Stimulated activated CD8-positive, alpha-beta memory T cell treated with anti-CD3 and anti-CD28 coated beads, Interleukin-7, amount 100 ng/mL, for 24 hours (primary cell): ENCODE measurements at places on chromosomes 3 and 15.

DNA sequence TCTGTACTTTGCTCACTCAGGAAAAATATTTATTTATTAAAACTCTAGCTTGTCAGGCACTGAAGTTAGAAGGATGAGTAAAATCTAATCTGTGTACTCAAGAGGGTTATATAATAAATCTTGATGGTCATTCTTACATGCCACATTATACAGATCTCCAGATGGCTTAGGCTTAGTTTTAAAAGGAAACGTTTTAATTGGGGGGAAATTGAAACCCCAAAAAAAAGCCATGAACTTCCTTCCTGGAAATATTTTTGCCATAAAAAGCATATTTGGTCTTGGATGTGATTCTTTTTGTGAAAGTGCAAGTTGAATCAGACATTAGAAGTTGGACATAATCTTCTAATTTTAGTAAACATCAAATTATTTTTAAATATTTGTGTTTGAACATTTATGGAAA is 6.0 kb downstream of the SENP8 start:
- DNase-seq, result no peak

GRCh38 chr15:62240121-62241096 is 75.3 kb upstream of the C2CD4B start:
- no peak for DNase-seq

GRCh38 chr15:95365511-95366107 is 964.9 kb upstream of the NR2F2 start:
- no peak for DNase-seq

DNA sequence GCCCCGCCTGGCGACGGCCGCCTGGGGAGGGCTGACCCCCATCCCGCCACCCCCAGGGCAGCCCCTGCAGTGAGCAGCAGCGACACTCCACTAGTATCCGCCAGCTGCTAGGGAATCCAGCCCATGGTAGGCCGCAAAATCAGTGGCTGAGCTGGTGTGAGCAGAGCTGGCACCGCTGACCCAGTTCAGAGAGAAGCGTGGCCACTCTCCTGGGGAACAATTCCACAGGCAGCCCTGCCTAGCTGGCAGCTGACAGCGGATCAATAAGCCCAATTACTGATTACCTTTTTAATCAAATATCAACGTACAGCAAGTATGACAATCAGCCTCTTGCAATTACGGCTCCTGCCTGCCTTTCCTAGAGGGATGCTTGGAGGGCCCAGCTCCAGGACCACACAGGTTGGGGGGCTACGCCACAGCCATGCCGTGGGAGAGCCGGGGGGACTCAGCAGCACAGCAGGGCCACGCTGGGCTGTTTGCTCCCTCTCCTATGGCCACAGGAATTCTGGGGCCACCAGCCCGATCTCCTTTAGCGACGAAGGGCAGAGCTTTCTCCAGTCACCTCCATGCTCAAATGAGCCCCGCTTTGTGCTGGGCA is 13.9 kb downstream of the DNAJB8 start:
- no peak for DNase-seq

GRCh38 chr3:194135806-194136518 is at the start of gene HES1:
TSS of gene HES1 (plus strand) at chr3:194136148. CDS start at chr3:194136381, 233 bp downstream.
- DNase-seq, result no peak

- no peak for DNase-seq
Observed at GRCh38 chr3:16670191-16670590, 65.0 kb upstream of the DAZL start.

DNA sequence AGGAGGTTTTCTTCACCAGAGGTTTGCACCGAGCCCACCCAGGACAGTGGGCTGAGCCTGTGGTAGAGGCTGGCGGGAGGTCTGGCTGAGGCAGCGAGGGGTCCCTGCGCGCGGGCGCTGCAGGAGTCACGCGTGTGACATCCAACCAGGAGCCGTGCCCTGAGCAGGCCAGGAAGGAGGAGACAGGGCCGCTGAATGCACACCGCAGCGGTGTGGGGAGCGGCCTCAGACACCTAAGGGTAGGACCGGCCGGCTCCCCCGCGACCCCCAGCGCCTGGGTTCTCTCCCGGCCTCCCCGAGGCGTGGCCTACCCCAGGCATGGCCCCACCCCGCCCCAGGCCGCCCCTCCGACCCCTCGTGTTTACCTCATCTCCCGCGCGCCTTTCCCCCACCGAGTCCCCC is 412 bp downstream of the SLC41A3 start:
- peak; percentile 17 for DNase-seq

- no peak for DNase-seq
Observed at GRCh38 chr3:47313341-47314055, 30.8 kb downstream of the KLHL18 start.

DNA sequence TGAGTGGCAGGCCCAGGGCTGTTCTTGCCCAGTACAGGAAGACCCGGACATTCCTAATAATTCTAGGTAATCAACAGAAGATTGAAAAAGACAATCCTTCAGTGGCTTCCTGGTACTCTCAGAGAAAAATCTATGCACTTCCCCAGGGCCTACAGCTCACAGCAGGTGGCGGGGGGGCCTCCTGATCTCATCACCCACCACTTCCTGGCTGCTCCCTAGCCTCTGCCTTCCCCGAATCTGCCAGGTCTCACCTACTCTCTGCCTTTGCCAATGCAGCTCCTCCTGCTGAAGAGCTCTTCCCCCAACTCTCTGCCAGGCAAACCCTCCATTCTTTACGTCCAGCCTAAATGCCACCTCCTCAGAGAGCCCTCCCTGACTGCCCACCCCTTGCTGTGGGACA is 37.5 kb downstream of the EHD4 start:
- peak; percentile 36 for DNase-seq

GRCh38 chr15:99059010-99059981 is 45.6 kb upstream of the SYNM start:
- no peak for DNase-seq

GRCh38 chr3:181212271-181212670 is 222.7 kb upstream of the DNAJC19 start:
- DNase-seq, result no peak

- no peak for DNase-seq
Observed at GRCh38 chr3:123657111-123657510, 72.3 kb upstream of the HACD2 start.

DNA sequence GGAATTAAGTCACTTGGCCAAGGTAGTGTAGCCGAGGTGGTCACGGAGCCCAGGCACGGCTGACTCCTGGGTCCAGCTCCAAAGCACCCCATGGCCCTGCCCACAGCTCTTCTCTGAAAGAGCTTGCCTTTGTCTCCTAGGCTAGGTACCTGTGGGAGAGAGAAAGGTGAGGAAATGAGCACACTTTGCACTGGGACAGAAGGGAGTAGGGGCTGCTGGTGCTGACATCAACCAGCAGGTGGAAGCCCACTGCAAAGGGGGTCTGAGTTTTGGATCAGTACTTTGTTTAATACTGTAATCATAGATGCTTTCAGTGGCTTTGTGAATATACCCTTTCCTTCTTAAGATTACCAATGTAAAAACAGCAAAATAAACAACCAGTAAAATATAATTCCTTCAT is 128.3 kb upstream of the EIF1B start:
- no peak for DNase-seq

DNA sequence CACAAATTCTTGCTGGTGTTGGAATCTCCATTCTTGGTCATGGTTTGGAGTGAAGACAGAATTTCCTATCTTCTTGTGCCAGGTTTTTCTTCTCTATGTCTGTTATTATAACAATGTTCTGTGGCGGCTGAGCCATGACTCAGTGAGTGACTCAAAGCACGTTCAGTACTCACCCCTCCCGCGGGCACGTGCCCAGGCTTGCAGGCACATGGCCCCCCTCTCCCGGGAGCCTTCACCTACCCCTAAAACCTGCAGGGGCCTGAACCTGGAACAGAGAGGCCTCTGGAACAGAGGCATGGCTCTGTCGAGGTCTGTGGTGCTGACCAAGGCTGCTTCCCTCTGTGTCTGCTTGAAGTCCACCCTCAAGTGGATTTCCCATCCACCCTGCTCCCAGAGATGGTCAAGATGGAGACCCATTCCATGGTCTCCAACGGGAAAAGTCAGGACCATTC is 27.6 kb downstream of the PLXNB1 start:
- no peak for DNase-seq

- no peak for DNase-seq
Observed at GRCh38 chr15:93929375-93930094, 301.8 kb upstream of the MCTP2 start.

DNA sequence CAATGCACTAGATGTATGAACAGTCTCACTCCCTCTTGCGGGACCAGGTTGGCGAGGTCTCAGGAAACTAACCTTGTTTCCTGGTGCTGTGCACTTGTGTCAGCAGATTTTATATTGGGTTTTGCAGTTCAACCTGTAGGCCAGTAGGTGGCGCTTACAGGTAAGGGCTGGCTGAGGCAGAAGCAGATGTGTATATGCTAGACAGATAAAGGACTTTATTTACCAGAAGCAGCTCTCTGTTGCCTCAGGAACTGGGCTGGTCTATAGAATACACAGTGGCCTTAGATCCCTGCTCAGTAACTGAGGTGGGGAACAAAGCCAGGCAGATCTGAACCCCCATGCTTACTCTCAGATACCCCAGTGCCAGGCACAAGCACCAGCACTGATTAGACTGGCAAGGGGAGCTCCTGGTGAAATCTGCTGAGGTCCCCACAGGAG is 296.8 kb downstream of the DOCK3 start:
- no peak for DNase-seq

DNA sequence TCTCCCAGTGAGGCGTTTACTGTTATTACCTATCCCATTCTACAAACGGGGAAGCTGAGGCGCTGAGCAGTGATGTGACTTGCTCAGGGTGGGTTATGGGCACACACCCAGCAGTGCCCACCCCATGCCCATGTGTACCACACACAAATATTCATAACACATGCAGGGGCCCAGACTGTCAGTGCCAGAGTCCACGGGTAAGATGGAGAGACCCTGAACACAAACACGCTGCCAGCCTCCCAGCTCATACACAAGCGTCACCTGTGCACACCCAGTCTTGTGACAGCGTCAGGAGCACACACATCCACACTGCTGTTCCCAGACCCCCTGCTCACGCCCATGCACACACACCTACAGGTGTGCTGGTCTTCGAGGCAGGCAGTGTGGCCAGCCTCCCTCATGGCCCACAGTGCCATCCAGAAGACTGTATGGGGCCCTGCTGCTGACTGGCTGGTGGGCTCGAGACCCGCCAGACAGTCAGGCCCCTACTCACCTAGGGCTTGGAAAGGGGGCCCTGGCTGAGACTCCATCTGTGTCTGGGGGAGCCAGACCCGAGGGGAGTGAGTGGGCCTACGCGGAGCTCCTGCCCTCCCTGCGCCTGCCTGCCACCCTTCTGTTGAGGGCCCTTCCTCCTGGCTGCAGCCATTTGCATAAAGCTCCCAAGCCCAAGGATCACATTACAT is 39.4 kb downstream of the DNAJB8 start:
- no peak for DNase-seq

DNA sequence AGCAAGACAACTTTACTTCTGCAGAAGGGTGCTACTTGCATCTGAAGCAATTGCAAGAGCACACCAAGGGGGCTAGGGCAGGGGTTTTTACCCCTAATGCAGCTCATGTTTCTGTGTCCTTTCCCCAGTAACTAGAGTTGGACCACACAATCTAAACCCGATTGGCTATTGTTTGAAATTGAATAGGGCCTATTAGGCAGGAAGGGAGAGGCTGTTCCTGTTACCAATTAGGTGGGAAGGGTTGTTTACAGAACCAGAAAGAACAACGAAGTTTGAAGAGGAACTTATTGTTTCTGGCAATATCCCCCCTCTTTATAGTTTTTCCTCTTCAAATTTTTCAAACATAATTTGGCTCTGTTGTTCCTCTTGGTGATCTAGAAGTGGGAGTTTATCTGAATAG is 85.5 kb downstream of the CHCHD4 start:
- no peak for DNase-seq

- DNase-seq, result no peak
Observed at GRCh38 chr3:39548282-39548681, 80.8 kb downstream of the MOBP start.

GRCh38 chr15:100463515-100463914 is 65.2 kb downstream of the CERS3 start:
- no peak for DNase-seq

GRCh38 chr3:50138266-50139200 is 16.6 kb upstream of the SEMA3F start:
- DNase-seq, result no peak

DNA sequence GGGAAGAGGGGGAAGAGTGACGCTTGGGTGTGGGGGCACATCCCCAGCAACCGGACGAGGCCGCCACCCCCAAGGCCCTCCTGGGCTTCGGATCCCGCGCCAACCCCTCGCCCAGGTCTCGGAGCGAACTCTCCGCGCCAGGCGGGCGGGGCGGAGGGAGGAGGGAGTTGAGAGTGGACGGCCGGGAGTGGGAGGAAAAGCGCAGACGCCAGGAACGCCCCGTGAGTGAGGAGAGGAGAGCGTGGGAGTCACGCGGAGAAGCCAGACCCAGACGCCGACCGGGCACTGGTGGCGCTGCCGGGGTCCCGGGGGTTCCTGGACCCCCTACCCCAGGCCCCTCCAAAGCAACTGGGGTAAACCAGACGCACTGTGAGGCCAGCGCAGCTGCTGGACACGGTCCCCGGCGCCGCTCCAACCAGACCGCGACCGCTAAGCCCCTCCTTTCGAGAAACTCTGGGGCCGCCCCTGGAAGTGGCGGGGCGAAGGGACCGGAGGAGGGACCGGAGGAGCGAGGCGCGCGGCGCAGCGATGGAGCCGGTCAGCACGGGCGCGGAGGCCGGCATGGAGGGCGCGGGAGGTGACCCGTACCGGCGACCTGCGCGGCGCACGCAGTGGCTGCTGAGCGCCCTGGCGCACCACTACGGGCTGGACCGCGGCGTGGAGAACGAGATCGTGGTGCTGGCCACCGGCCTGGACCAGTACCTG is at the start of gene EFCC1:
EFCC1 (plus strand) TSS at position 204 of the 705 bp plus-strand sequence; CDS start at position 529, 325 bp downstream.
- DNase-seq, result no peak

DNA sequence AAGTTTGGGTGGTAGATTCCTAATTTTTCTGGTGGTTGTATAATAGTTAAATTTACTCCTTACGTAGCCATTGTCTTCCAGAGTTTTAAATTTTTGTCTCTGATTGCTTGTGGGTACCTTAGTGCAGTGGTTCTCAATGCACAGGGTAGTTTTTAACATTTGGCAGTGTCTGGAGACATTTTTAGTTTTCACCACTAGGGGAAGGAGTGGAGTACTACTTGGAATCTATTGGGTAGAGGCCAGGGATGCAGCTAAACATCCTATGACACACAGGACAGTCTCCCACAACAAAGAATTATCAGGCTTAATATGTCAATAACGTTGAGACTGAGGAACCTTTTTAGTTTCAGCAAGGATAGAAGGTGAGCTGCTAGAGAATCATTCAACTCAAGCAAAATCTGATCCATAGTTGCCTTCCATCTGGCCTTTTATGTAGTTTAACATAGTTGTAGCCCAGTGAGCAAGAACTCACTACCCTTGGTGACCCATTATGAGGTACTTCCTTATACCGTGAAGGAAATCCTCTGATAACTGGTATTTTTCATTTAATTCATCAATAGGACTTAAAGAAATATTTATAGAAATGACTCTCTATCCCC is 8.6 kb upstream of the STX19 start:
- DNase-seq, result no peak

GRCh38 chr15:73596174-73596573 is 37.0 kb downstream of the NPTN start:
- DNase-seq, result no peak

- DNase-seq, result no peak
Observed at GRCh38 chr15:29821416-29822099, 710 bp downstream of the TJP1 start.

- no peak for DNase-seq
Observed at GRCh38 chr3:189286188-189286587, 114.4 kb downstream of the TPRG1 start.

GRCh38 chr15:73125219-73125618 is 73.0 kb downstream of the NEO1 start:
- DNase-seq, result no peak

- no peak for DNase-seq
Observed at GRCh38 chr3:66372681-66373350, 128.0 kb downstream of the LRIG1 start.

- no peak for DNase-seq
Observed at GRCh38 chr3:87797872-87798566, 260.8 kb downstream of the CGGBP1 start.
